Activated CD4-positive, alpha-beta T cell treated with anti-CD3 and anti-CD28 coated beads, Interleukin-2, amount 50 U/mL, for 4 hours (primary cell): ENCODE measurements at places on chromosomes 2 and 18.

DNA sequence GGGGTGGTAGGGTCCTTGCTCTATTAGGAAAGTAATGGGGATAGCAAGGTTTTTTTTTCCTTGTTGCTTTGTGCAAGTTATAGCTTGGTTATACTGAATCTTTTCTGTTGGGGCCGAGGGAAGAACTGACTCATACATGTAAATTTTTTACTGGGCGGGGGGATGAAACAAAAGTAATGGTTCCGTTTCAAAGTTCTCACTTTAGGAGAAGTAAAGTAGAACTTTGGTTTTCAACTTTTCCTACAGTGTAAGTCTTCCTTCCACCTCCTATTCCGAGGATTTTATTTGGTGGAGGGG is 1.1 kb downstream of the AFTPH start:
- peak; percentile 28 for DNase-seq

GRCh38 chr18:77042583-77042982 is 90.0 kb downstream of the MBP start:
- no peak for DNase-seq

DNA sequence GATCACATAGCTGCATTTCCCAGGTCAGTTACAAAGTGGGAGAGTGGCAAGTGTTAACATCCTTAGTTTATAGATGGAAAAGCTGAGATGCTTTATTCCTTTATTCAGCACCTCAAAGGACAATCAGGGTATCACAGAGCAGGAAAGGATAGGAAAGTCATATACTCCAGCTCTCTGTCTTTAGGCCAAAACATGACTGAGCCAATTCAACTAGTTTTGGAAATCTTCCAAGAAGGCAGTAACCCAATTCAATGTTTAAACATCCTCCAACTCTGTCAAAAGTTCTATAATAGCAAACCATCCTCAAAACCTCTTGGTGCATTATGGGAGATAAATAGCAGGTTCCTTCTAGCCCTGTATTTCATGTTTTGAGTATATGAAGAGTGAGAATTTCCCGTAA is 25.2 kb downstream of the CASP8 start:
- no peak for DNase-seq

DNA sequence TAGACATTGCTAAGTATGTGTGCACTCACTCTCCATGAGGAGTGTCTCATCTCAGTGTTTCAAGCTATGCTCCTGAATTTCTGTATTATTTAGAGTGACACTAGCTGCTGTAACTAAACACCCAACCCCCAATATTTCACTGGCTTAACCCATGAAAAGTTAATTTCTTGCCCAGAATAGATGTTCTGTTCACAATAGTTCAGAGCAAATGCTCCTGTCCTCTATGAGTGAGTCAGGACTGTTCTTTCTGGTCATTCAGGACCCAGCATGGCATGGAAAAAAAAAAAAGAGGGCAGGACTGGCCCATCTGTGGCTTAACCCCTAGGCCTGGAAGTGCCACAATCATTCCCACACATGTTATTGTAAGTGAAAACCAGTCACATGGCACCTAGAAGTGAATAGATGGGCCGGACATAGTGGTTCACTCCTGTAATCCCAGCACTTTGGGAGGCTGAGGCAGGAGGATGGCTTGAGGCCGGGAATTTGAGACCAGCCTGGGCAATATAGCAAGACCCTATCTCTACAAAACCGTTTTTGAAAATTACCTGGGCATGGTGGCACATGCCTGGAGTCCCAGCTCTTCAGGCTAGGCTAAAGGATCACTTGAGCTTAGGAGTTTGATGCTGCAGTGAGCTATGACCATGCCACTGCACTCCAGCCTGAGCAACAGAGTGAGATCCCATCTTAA is 663.6 kb downstream of the IRS1 start:
- no peak for DNase-seq

DNA sequence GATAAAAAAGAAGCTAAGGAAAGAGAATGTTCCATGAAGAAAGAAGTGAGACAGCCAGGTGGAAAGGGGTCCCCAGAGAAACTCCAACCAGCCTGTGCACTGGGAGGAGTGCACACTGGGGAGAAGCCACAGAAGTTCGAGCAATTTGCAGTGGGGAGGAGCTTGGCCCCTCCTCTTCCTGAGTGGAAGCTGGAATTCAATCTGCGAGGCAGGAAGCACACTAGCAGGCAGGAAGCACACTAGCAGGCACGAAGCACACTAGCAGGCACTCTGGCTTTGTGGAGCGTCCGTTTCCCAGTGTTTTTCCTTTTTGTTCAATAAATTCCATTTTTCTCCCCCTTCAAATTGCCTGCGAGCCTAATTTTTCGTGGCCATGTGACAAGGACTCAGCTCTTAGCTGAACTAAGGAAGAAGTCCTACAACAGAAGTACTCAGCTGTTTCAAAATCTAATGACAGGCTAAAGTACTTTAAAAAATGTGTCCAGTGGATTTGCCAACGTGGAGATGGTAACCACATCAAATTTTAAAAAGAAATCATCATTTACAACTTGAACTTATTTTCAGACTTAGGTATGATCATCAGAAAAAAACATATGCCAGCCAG is 21.4 kb upstream of the SPIRE1 start:
- no peak for DNase-seq

GRCh38 chr2:171410101-171410500 is 23.7 kb downstream of the METTL8 start:
- no peak for DNase-seq

GRCh38 chr2:19114126-19114525 is 244.3 kb downstream of the OSR1 start:
- DNase-seq = no peak

DNA sequence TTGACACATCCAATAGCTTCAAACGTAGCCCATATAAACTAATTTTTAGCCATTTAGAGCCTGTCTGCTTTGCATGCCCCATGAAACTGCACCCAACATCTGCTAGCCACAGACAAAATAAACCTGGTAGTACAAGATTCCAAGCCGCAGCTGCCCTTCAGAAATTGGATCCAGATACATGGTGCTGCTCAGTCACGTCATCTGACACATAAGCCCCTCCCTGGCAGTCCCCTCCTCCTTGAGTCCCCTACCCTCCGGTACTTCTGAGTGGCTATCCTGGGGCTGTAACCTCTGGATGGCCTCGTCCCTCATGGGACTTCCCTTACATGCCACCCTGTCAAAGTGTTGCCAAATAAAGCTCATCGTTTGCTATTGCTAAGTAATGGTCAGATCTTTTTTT is 33.8 kb downstream of the PROC start:
- no peak for DNase-seq

DNA sequence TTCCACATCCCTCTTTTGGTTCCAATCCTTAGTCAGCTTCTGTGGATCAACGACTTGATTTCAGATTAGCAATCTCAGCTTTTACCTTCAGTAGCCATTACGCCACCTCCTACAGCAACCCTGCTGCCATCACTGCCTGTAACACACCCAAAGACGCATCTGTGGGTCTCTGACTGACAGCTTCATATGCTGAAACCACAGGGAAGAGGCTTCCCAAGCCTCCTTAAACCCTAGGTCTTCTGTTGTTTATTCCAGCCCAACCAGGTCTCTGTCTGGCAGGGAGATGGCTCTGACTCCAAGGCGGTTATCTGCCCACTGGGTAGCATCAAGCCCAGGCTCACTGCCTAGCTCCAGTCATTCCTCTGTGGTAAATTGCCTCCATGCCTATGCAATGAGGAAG is 28.6 kb upstream of the TRIB2 start:
- DNase-seq = no peak

- no peak for DNase-seq
Observed at GRCh38 chr18:25306671-25307070, 45.3 kb downstream of the ZNF521 start.

DNA sequence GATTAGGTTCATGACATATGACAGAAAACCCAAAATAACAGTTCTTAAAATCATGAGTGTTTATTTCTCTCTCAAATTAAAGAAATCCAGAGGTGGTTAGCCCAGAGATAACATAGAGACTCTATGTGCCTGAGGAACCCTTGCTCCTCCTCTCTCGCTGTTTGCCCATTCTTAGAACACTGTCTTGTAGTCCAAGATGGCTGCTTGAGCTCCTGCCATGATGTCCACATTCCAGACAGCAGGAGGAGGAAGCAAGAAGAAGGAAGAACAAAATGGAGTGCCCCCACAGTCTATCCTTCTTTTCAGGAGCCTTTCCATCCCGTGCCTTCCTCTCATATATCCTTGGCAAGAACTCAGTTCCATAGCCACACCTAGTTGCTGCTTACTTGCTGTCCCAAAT is 13.9 kb upstream of the ST8SIA5 start:
- DNase-seq = no peak

GRCh38 chr2:160324917-160325316 is 124.8 kb upstream of the ITGB6 start:
- no peak for DNase-seq
